ENCODE measurements at places on chromosomes 16 and 17.

DNA sequence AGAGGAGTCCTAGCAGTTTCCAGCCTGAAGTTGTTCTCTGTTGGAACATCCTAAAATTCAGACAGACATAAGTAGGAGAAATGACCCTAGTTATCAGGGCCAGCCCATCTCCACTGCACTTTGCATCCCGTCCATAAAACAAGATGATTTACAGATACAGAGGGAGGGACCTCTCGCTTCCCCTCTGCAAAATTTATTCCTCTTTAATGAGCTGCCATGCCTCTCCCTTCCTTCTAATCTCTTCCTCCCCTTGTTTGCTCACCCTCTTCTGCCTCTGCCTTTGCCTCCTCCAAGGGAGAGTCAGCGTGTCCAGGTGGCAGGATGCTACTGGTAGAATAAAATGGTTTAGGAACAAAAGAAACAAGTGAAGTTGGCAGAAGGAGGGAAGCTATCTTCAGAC is 351.3 kb downstream of the SOX9 start:
- DNase-seq, result no peak

DNA sequence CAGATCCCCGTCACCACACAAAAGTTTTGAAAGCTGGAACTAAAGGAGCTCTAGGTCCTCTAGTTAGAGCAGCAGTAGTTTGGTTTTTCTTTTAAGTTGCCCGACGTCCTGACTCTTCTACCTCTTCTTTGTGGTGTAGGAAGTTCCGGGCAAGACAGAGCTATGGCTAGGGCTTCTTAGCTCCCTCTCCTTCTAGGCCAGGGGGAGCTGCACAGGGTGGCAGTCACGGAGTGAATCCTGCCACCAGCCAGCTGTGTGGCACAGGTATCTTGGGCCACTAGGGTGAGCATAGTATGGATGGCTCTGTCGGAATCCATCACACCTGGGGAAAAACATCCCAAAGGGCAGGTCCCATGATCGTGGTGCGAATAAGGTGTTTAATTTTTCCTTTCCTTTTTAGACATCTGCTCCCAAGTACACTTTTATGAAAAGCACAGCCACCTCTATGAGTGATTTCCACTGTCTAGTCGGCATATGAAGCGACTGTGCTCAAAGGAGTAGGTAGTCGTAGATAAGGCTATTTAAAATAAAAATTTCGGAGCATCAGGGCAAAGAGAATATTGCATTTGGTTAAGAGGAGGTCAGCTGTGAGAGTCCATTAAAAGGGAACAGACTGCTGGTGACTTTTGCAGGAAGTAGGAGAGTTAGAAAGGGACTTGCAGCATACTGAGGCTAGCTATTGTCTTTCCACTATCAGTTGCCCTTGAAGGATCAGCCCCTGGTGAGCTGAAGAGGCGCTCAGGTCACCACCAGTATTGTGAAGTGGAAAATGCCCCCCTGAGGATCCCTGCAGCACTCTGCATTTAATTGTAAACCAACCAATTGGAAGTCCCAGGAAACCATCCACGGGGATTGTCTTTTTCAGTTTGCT is 2.1 kb downstream of the PRKCA start:
- DNase-seq, result no peak

GRCh38 chr16:921321-921905 is 49.4 kb downstream of the LMF1 start:
- peak; percentile 49 for DNase-seq

GRCh38 chr16:78571898-78572358 is 472.5 kb downstream of the WWOX start:
- no peak for DNase-seq

- DNase-seq, result no peak
Measured at GRCh38 chr17:7058831-7059447, 15.0 kb upstream of the SLC16A11 start.

DNA sequence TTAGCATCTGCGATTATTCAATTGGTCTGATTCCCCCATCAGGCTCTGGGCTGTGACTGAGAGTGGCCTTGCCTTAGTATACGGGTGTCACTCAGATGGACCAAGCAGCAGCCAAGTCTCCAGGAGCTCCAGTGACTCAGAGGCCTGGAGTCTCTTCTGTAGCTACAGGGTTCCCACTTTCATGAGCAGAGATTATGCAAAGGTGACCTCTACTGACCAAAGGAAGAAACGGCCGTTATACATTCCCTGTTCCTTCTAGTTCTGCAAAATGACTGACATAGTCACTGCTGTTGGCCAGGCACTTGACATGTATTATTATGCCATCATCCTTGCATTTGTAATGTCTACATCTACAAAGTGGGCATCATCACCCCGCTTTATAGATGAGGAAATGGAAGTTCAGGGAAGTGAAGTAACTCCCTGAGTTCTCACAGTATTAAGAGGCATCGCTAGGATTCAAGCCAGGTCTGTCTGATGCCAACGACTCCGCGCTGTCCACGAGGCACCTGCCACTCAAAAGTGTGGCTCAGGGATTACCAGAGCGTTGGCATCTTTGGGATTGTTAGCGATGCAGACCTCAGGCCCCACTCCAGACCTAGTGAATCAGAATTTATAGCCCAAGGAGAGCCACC is 23.3 kb downstream of the SLC38A7 start:
- DNase-seq, result no peak

DNA sequence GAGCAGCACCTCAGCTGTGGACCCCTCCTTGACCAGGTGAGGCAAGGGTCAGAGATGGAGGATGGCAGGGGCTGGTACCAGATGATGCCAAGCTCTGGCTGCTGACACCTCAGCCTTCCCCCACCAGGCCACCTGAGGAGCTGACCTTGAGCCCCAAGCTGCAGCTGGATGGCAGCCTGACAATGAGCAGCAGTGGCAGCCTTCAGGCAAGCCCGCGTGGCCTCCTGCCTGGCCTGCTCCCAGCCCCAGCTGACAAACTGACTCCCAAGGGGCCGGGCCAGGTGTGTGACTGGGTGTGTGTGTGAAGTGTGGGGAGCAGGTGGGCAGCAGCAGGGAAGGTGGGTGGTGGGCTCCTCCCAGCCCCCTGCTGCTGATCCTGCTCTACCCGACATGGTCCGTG is 4.7 kb upstream of the NRN1L start:
- DNase-seq, result no peak

- DNase-seq, result no peak
Measured at GRCh38 chr17:71995590-71995989, 125.2 kb upstream of the SOX9 start.

DNA sequence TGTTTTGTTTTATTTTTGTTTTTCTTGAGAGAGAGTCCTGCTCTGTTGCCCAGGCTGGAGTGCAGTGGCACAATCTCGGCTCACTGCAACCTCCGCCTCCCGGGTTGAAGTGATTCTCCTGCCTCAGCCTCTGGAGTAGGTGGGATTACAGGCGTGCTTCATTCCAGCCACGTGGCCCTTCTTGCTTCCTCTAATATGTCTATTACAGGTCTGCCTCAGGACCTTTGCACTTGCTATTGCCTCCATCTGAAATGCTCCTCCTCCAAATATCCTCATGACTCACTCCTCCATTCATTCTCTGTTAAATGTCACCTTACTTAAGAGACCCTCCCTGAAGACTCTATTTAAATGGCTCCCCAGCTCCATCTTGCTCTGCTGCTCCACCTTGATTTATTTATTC is 39.0 kb downstream of the LYRM9 start:
- no peak for DNase-seq

GRCh38 chr17:51997723-51998122 is 160.8 kb downstream of the CA10 start:
- no peak for DNase-seq

- DNase-seq, result peak; percentile 18
Measured at GRCh38 chr16:67387479-67388079, 5.7 kb downstream of the TPPP3 start.

- no peak for DNase-seq
Measured at GRCh38 chr17:82884970-82885353, 45.1 kb upstream of the ZNF750 start.

DNA sequence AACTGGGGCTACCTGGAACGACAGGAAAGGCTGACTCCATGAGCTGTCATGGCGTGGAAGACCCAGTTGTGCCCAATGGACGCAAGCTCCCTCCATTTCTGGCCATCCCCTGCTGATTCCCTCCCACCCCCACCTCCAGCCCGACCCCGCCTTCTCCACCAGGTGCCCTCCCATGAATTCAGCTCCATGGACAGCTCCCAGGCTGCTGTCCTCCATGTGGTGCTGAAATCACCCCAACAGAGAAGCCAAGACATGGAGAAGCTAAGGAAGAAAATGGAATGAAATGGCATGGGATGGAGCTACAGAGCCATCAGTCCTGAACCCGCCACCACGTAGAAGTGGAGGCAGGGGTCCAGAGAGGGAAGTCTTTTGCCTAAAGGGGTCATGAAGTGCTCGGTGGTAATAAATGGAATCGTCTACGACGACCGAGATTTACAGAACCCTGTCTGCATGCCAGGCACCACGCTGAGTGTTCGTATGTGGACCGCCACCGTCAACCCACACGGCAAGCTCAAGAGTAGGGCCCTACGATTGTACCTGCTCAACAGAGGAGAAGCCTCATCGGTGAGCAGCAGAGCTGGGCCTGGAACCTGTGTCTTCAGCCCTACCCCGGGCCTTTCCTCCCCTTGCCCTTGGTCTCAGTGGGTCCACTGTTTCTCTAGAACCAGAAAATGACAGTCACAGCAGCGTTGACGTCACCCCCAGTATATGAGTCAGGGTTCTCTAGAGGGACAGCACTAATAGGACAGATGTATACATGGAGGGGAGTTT is 9.3 kb upstream of the ZC3H18 start:
- no peak for DNase-seq

DNA sequence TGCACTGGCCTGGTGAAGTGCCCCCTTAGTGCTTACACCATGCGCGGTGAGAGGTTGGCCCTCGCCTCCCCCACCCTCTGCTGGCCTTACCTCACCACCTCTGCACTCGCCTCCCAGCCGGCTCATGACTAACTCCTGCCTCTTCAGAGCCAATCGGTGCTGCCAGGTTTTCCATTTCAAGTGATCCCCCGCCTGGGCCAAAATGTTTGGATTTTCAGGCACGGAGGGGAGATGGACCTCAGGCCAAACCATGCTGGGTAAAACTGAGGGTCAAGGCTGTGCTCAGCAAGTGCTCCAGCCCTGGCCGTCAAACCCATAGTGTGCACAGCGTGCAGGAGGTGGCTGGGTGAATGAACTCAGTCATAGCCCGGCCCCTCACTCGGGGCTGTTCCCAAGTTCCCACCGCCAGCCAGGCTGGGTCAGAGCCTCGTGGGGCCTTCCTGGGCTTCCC is 175.4 kb downstream of the SEC14L1 start:
- DNase-seq, result peak; percentile 53

DNA sequence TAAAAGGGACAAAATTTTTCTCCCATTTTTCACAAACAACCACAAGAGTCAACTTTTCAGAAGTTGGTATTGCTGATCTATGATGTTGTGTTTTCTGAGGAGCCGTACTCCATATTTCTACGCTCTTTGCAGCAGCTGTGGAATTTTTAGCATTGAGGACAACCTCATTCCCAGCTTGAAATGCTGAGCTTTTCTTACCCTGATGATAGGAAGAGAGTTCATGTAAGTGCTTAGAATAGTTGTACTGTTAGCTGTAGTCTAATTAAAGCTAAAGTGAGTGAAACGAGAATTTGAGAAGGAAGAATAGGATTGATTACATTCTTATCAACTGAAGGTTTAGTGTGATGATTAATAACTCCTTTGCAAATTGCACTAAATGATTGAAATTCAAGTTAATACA is 72.3 kb downstream of the NF1 start:
- no peak for DNase-seq

GRCh38 chr17:14950216-14950615 is 314.9 kb downstream of the PMP22 start:
- no peak for DNase-seq

GRCh38 chr17:44559634-44560554 is 2.6 kb downstream of the FZD2 start:
- DNase-seq, result no peak

GRCh38 chr17:28956112-28956511 is 4.8 kb upstream of the PHF12 start:
- no peak for DNase-seq

GRCh38 chr16:80260906-80261311 is 279.9 kb upstream of the DYNLRB2 start:
- no peak for DNase-seq

Data from natural killer cell treated with Interleukin-12 subunit alpha and Interleukin-12 subunit beta and Interleukin-15 and Interleukin-18, amount 100 ng/mL, for 72 hours (primary cell).